IMR-90 (cell line): ENCODE measurements at places on chromosomes 13 and 19. TPM values are rescaled to one million over a fixed set of nuclear protein-coding genes. Genes with fewer than 3 reads are reported as not detected.

DNA sequence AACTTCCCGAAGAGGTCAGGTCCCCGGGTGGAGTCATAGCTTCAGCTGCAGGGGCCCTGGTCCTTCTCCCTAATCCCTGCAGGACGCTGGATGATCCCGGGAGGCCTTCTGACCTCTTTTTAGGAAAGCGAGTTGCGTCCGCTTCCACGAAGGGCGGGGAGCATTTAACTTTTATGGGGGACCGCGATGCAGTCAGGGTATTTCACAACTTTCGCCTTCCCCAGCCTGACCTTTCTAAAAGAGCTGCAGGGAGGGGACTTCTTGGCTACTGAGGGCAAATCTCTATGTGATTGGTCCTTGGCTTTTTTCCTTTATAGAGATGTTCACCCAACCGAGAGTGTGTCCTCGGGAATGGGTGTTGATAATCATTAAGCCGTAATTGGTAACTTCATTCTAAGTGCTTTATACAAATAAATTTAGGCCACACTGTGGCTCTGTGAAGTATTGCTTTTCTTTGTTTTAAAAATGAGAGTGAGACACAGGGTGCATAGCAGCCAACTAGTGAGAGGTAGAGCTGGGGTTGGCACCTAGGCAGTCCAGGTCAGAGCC, 778 bp downstream of the ZNF230 start:
- DNase-seq: no peak

GRCh38 chr19:694481-695351, 536 bp downstream of the PRSS57 start:
- no peak for DNase-seq

- DNase-seq: no peak
Measured at GRCh38 chr13:42611086-42611779, 37.3 kb downstream of the TNFSF11 start.

DNA sequence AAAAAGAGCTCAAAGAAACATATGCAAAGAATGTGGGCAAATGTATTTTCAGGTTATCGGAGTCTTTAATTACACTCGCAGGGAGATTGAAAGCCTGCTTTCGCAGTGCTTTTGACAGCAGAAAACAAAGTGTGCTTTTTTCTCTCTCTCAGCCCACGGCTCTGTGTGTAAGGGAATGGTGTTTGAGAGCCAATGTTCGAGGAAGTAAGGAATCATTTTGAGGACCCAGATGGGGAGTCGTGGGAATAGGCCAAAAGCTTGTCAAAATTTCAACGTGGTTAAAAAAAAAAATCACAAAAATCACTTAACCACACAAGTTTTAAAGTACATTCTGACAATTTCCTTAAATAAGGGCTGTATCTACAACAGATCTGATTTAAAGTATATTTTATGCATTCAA, 197.1 kb upstream of the IRS2 start:
- DNase-seq: no peak

The TMEM190 gene
- total RNA-seq: not detected in 2 replicates

The ATP8A2 gene
- total RNA-seq: 0.18 and 0.28 TPM in 2 replicates
